ENCODE measurements at places on chromosomes 6 and 20. TPM values are rescaled to one million over a fixed set of nuclear protein-coding genes. Genes with fewer than 3 reads are reported as not detected.

DNA sequence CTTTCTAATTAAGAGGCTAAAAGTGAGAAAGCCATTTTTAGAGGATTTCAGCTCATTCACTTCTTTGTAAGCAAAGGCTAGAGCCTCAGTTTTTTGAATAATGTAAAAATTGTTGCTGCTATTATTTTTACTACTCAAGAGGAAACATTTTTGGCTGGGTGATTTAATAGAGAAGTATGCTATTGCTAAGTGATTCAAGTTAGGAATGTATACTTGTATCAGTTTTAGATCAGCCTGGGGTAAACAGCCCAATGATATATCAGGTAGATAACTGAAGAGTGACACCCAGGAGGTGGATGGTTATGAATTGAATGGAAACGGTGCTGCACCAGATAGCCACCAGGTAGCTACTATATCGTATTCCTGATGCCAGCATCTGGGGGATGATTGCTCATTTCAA lies 9.2 kb downstream of the QKI start:
- no peak for DNase-seq

- DNase-seq: peak; percentile 71
These were observed 27.8 kb upstream of the TLDC2 start for GRCh38 chr20:36848078-36848660.

GRCh38 chr20:10360878-10361277 lies 73.1 kb downstream of the MKKS start:
- no peak for DNase-seq

PTK6 gene
- 0.19 TPM for total RNA-seq

FAM83B gene
- total RNA-seq: not detected

TCF21 gene
- total RNA-seq: 0.63 TPM
